H9 (cell line): ENCODE measurements at places on chromosomes 4 and X. TPM values are rescaled to one million over a fixed set of nuclear protein-coding genes. Genes with fewer than 3 reads are reported as not detected.

- no peaks in the 10 kb centered on the region for H3K36me3 ChIP-seq
- no peak overlapping the region for H3K27ac ChIP-seq
- no peaks in the 10 kb centered on the region for H3K27me3 ChIP-seq
- H3K4me3 ChIP-seq: no peak overlapping the region
Measured at GRCh38 chr4:95358421-95358820, 190.4 kb downstream of the UNC5C start.

GRCh38 chr4:17680559-17681280 is 66.3 kb downstream of the MED28 start:
- no peak for DNase-seq
- H3K27me3 ChIP-seq: no peaks in the 10 kb centered on the region
- H3K4me1 ChIP-seq: no peaks in the 10 kb centered on the region
- no peak overlapping the region for H3K4me3 ChIP-seq
- no peaks in the 10 kb centered on the region for H3K36me3 ChIP-seq

GRCh38 chr4:166301266-166301665 is 428.2 kb downstream of the TLL1 start:
- DNase-seq: no peak
- no peaks in the 10 kb centered on the region for H3K36me3 ChIP-seq
- H3K27me3 ChIP-seq: no peaks in the 10 kb centered on the region
- H3K4me3 ChIP-seq: no peak overlapping the region
- no peak overlapping the region for H3K27ac ChIP-seq
- H3K4me1 ChIP-seq: no peaks in the 10 kb centered on the region

DNA sequence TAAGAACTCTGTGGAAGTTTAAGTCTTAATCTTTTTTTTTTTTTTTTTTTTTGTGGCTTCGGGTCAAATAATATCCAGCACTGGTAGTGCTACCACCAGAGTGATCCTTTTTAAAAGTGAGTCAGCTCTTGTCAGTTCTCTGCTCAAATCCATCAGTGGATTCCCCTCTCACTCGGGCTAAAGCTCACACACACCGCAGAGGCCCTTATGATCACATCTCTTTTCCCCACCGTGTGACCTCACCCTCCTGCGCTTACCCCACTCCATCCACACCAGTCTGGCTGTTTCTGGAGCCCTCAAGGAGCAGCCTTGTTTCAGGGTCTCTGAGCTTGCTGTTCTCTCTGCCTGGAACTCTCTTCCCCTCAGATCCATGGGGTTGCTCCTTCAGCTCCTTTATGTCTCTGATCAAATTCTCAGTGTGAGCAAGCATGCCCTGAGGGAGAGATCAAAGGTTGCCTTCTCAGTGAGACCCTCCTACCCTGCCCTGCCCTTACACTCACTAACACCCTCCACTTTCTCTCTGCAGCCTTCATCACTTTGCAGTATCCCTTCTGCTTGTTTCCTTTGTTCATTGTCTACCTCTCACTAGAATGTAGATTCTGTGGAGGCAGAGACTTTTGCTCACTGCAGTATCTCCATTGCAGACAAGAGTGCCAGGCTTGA is 19.8 kb upstream of the BEND4 start:
- DNase-seq: no peak
- H3K27ac ChIP-seq: no peak overlapping the region
- no peak overlapping the region for H3K4me3 ChIP-seq

GRCh38 chrX:26778320-26778888 is 562.4 kb downstream of the MAGEB5 start:
- peaks cover 24% of the 10 kb centered on the region for H3K36me3 ChIP-seq
- DNase-seq: no peak
- no peak overlapping the region for H3K4me3 ChIP-seq
- H3K4me1 ChIP-seq: no peaks in the 10 kb centered on the region

DNA sequence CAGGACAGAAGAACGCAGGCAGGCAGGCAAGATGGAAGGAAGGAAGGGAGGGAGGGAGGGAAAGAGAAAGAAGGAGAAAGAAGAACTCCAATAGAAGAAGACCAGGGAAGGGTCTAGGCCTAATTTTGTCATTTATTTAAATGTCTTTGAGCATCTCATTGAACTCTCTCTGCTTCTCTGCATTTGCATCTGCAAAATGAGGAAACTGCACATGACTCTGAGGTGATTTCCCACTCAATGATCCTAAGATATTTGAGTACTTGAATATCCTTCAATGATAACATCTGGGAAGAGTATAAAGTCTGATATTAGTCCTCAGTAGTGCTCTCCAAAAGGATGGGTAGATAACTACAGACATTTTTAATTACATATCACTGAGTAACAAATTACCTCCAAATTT is 33.1 kb upstream of the RBPJ start:
- no peak overlapping the region for H3K4me3 ChIP-seq
- no peaks in the 10 kb centered on the region for H3K36me3 ChIP-seq
- no peak overlapping the region for H3K27ac ChIP-seq
- no peaks in the 10 kb centered on the region for H3K4me1 ChIP-seq
- DNase-seq: no peak
- H3K27me3 ChIP-seq: no peaks in the 10 kb centered on the region

DNA sequence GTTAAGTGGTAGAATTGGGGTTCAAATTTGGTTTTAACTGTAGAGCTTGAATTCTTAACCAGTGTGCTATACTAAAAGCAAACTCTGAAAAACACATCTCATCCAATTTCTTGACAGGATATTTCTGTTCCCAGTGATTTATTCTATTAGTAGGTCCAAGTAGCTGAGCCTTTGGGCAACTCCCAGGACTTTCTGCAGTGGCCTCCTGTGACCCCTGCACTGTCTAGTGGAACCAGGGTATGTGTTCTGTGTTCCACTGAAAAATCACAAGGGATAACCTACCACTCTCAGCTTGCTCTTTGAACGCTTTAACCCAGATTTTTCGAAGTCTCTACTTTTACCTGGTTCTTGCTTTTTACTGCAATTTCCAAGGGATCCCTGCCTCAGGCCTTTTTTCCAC is 58.0 kb upstream of the SCOC start:
- H3K4me3 ChIP-seq: no peak overlapping the region
- DNase-seq: no peak
- no peaks in the 10 kb centered on the region for H3K36me3 ChIP-seq

DNA sequence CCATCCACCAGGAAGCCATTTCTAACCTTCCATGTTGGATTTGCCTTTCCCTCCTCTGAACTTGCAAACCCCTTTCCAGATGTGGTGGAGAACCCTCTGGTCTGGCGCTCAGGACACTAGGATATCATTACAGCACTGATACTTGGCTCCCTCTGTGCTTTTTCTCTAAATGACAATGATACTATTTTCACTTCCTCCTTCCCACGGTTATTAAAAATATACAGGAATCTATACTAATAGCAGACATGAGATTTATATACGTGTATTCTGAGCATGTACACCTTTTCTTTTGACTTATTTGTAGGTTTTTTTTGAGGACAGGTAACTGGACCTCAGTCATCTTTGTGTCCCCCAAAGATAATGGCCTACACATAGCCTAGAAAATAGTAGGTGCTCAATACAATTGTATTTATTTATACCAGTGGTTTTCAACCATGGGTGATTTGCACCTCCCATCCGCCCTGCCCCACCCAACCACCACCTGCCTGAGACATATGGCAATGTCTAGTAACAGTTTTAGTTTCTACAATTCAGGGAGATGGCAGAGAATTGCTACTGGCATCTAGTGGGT is 60.4 kb upstream of the PLAC8 start:
- no peak overlapping the region for H3K4me3 ChIP-seq
- no peak for DNase-seq
- H3K27me3 ChIP-seq: no peaks in the 10 kb centered on the region
- H3K4me1 ChIP-seq: no peaks in the 10 kb centered on the region
- H3K27ac ChIP-seq: no peak overlapping the region

- no peak for DNase-seq
- no peaks in the 10 kb centered on the region for H3K27me3 ChIP-seq
- no peaks in the 10 kb centered on the region for H3K4me1 ChIP-seq
- no peak overlapping the region for H3K27ac ChIP-seq
- H3K36me3 ChIP-seq: peaks cover 3% of the 10 kb centered on the region; the same call in 1 of the 3 replicates
Measured at GRCh38 chrX:14927401-14927800, 54.2 kb downstream of the MOSPD2 start.

DNA sequence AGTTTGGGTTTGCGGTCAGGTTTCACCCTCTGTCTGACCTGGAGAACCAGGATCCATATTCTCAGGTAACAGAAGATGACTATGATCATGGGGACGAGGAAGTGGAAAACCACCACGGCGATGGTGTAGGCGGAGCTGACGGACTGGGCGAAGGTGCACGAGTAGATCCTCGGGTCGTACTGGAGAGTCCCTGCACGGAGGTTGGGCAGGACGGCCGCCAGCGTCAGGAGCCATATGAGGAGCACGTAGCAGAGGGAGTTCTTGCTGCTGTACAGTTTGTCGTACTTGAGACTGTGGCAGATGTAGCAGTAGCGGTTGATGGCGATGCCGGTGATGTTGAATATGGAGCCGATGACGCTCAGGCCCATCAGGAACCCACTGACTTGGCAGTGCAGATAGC is 21.3 kb downstream of the MTNR1A start:
- no peak overlapping the region for H3K27ac ChIP-seq
- H3K4me3 ChIP-seq: no peak overlapping the region
- no peaks in the 10 kb centered on the region for H3K4me1 ChIP-seq
- DNase-seq: no peak

GRCh38 chrX:72644946-72645345 is 69.2 kb downstream of the PHKA1 start:
- no peaks in the 10 kb centered on the region for H3K36me3 ChIP-seq
- no peak overlapping the region for H3K4me3 ChIP-seq
- no peaks in the 10 kb centered on the region for H3K27me3 ChIP-seq
- H3K4me1 ChIP-seq: no peaks in the 10 kb centered on the region

- no peaks in the 10 kb centered on the region for H3K36me3 ChIP-seq
- H3K4me3 ChIP-seq: no peak overlapping the region
- no peaks in the 10 kb centered on the region for H3K27me3 ChIP-seq
Measured at GRCh38 chr4:2390146-2390545, 28.3 kb downstream of the ZFYVE28 start.

DNA sequence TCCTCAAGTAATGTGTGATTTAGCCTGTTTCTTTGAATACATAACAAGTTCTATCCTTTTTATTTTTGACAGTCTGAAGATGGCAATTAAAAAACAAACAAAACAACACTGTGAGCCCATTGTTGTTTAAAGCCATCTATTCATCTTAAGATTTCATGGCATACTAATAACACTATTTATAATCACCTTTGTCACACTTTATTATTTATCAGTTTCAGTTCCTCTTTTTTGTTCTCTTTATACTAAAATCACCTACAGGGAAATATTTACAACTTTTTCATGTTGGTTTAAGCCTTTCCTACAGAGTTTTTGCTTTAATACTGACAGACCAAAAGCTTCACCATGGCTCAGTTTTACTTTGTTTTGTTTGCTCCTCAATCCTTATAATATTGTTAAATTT is 247.4 kb upstream of the CTSO start:
- H3K36me3 ChIP-seq: no peaks in the 10 kb centered on the region
- no peak for DNase-seq
- H3K4me1 ChIP-seq: no peaks in the 10 kb centered on the region
- H3K27ac ChIP-seq: no peak overlapping the region
- H3K27me3 ChIP-seq: no peaks in the 10 kb centered on the region
- H3K4me3 ChIP-seq: no peak overlapping the region

- H3K4me1 ChIP-seq: no peaks in the 10 kb centered on the region; the same call in 1 of the 2 replicates
- no peak overlapping the region for H3K27ac ChIP-seq
- DNase-seq: no peak
- peaks cover 6% of the 10 kb centered on the region for H3K27me3 ChIP-seq
Measured at GRCh38 chr4:173490817-173491528, 39.1 kb downstream of the HAND2 start.

- H3K27me3 ChIP-seq: no peaks in the 10 kb centered on the region
- no peaks in the 10 kb centered on the region for H3K36me3 ChIP-seq
- no peak for DNase-seq
Measured at GRCh38 chr4:103011378-103012025, 8.0 kb downstream of the SLC9B1 start.

DNA sequence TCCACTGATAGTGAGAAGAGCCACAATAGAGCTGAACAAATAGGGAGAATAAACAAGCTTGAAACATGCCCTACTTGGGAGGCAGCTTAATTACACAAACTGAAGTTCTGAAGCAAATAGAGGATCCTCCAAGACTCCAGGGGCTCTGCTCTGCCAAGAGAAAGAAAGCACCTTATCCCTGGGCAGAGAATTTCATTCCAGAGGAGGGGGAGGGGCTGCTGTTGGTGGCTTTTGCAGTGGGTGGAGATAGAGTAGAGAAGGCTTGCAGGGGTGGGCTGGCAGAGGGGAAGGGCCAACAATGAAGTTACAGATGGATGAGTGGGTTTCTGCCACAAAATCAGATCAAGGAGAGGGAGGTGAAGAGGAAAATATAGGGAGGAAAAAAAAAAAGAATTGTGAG is 1.0 kb upstream of the LPAR4 start:
- no peaks in the 10 kb centered on the region; the same call in none of the 2 replicates for H3K36me3 ChIP-seq
- no peaks in the 10 kb centered on the region for H3K27me3 ChIP-seq
- H3K4me1 ChIP-seq: peaks cover 2% of the 10 kb centered on the region; the same call in 1 of the 2 replicates
- H3K4me3 ChIP-seq: peak overlapping the region; percentile 19
- H3K27ac ChIP-seq: no peak overlapping the region

DNA sequence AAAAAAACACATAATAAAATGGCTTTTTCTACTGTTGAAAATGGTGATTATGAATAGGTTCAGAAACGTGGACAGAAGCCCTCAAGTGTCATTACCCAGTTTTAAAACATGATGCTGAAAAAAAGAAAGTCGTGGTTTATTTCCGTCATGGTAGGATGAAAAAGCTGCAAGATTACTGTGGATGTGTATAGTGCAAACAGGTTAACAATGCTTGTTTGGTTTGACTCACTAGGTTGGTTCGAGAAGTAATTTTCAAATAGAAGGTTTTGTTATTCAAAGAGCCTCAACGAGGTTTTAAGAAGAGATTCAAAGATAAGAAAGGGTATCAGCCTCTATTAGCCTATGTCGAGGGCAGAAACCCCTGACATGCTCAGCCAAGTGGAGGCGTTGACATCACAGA is 2.5 kb upstream of the RXFP1 start:
- DNase-seq: no peak
- H3K27ac ChIP-seq: no peak overlapping the region
- H3K36me3 ChIP-seq: no peaks in the 10 kb centered on the region
- H3K27me3 ChIP-seq: no peaks in the 10 kb centered on the region
- H3K4me3 ChIP-seq: no peak overlapping the region

- DNase-seq: no peak
- no peak overlapping the region for H3K27ac ChIP-seq
- H3K27me3 ChIP-seq: no peaks in the 10 kb centered on the region
- no peaks in the 10 kb centered on the region for H3K36me3 ChIP-seq
- no peaks in the 10 kb centered on the region; the same call in 1 of the 2 replicates for H3K4me1 ChIP-seq
Measured at GRCh38 chr4:17884511-17884910, 73.7 kb downstream of the NCAPG start.

DNA sequence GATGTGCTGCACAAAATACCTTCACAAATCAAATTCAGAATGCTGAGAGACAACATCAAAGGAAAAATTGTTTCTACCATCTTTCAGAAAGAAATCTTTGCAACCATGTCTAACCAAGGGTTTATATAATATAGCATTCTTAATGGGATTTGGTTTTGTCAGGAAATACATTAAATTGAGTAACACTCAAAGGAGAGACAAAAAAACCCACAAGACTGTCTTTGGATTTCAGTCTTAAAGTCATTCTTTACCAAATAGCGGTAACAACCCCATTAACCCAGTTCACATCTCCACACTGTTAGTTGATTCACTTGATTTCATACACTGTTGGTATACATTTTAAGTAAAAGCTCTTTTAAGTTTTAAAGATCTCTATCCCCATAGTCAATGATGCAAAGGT is 145.7 kb upstream of the EDNRA start:
- H3K4me1 ChIP-seq: no peaks in the 10 kb centered on the region
- H3K27me3 ChIP-seq: no peaks in the 10 kb centered on the region
- DNase-seq: no peak
- H3K4me3 ChIP-seq: no peak overlapping the region

Gene HSFX4
- not detected in 2 replicates for total RNA-seq

Gene POF1B
- not detected in 2 replicates for total RNA-seq

Gene PCDH10
- 6.9 and 8.1 TPM in 2 replicates for total RNA-seq

Gene PCDH7
- total RNA-seq: 16.8 and 18.0 TPM in 2 replicates

Gene GPC3
- total RNA-seq: 106 and 108 TPM in 2 replicates

Gene CASP6
- 25.2 and 32.2 TPM in 2 replicates for total RNA-seq

Gene MND1
- total RNA-seq: 20.5 and 21.0 TPM in 2 replicates

Gene PAGE2B
- total RNA-seq: not detected in 2 replicates

Gene XG
- total RNA-seq: 1.1 and 1.7 TPM in 2 replicates

Gene RBM47
- 70.3 and 75.9 TPM in 2 replicates for total RNA-seq
